GM23338 (cell line): ENCODE measurements at places on chromosomes 3 and 15. TPM values are rescaled to one million over a fixed set of nuclear protein-coding genes. Genes with fewer than 3 reads are reported as not detected.

- DNase-seq = no peak
Observed at GRCh38 chr3:50573566-50574443, 4.5 kb downstream of the HEMK1 start.

Gene CPNE9
- polyA plus RNA-seq = 6.2 and 7.0 TPM in 2 replicates

Gene SLC15A2
- 0.26 and 0.49 TPM in 2 replicates for polyA plus RNA-seq

Gene KIAA1143
- 63.9 and 75.4 TPM in 2 replicates for polyA plus RNA-seq

- DNase-seq = no peak
Observed at GRCh38 chr3:62025913-62026312, 347.4 kb downstream of the FEZF2 start.

DNA sequence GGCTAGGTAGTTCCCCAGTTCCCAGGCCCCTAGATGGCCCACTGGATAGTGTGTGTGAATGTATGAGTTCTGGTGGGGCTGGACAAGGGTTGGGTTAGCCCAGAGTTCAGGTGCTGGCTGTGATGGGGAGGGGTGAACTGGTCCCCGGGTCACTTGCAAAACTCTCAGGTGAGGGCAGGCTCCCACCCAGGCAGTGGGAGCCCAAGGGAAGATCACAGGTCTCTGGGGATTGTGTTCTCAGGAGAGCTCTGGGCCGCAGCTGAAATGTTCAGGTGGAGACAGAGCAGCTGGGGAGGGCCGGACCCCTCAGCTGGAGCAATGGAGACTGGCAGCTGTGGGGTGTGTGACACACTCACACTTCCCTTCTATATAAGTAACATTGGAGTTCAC lies 12.8 kb upstream of the FAM98B start:
- no peak for DNase-seq

DNA sequence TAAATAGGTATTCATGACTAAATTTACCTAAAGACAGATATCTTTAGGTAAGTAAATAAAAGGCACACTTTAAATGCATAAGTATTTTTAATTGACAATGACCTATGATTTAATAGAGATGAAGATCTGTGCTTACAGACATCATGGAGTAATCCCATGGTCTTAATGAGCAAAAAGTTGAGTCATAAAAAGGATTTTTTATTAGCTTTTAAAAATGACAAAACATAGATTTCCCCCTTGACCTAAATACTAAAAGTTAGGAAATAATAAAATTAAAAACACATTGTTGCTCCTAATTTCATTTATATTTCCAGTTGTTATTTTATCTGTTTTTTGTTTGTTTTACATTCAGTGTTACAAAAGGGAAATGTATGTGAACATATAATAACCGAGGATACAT lies 1005.7 kb downstream of the ROBO1 start:
- DNase-seq = no peak

Gene OSTN
- polyA plus RNA-seq = not detected in 2 replicates

Gene PPM1L
- polyA plus RNA-seq = 2.9 and 3.9 TPM in 2 replicates

Gene BFSP2
- polyA plus RNA-seq = not detected in 2 replicates

GRCh38 chr15:100723315-100723801 lies 121.0 kb downstream of the ASB7 start:
- no peak for DNase-seq

GRCh38 chr15:93265111-93265556 lies 176.1 kb upstream of the RGMA start:
- DNase-seq = no peak
